ENCODE measurements at places on chromosomes 16 and 17. TPM values are rescaled to one million over a fixed set of nuclear protein-coding genes. Genes with fewer than 3 reads are reported as not detected.

DNA sequence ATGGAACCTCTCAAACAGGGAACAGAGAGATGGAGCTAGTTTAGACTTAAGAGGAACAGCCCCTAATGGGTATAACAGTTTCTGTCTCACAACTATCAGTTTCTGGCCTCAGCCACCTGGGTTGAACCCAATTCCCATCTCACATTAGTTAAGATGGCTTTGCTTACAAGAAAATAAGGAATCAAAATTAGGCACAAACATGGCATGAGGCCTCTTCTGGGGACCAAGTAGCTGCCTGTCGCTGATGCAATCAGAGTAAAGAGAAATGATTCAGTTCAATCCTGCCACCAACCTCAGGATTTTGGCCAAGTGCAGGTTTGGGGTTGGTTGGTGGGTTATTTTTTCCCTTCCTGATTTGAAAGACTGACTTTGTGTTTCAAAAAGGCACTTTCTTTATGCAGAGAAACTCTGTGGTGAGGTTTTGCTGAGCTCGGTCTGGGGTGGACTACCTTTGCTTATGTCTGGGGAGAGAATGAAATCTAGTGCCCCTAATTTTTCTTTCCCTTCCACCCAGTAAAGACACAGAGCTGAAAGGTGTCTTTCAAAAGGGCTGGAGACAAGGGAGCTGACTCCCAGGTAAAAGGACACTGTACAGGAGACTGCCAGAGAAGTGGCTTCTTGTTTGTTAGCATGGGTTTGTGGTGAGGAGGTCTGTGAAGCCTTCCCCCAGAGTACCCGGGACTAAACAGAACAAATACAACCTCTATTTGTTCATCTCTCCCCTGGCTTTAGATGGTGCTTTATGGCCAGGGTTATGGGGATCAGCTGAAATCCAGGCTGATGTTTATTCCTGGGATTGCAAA is 44.8 kb upstream of the NFAT5 start:
- H3K4me3 ChIP-seq, result no peak overlapping the region
- no peaks in the 10 kb centered on the region for H3K36me3 ChIP-seq
- no peak for DNase-seq
- H3K27ac ChIP-seq, result no peak overlapping the region

GRCh38 chr16:84459941-84460405 is 44.5 kb downstream of the MEAK7 start:
- no peaks in the 10 kb centered on the region for H3K27me3 ChIP-seq
- H3K36me3 ChIP-seq, result no peaks in the 10 kb centered on the region
- no peak for DNase-seq
- no peaks in the 10 kb centered on the region for H3K4me1 ChIP-seq

GRCh38 chr16:75909746-75910145 is 183.5 kb upstream of the CPHXL start:
- DNase-seq, result no peak
- no peak overlapping the region for H3K4me3 ChIP-seq
- H3K36me3 ChIP-seq, result no peaks in the 10 kb centered on the region
- no peaks in the 10 kb centered on the region for H3K4me1 ChIP-seq
- H3K27me3 ChIP-seq, result no peaks in the 10 kb centered on the region

The MT4 gene
- total RNA-seq, result not detected

- H3K36me3 ChIP-seq, result no peaks in the 10 kb centered on the region
- no peak for DNase-seq
- H3K4me3 ChIP-seq, result no peak overlapping the region
Observed at GRCh38 chr17:49725452-49726130, 17.8 kb upstream of the SLC35B1 start.

The ADCY7 gene
- 3.1 TPM for total RNA-seq

The SLC2A4 gene
- 257 TPM for total RNA-seq

- H3K4me3 ChIP-seq, result no peak overlapping the region
- H3K4me1 ChIP-seq, result no peaks in the 10 kb centered on the region
- H3K36me3 ChIP-seq, result no peaks in the 10 kb centered on the region
- no peaks in the 10 kb centered on the region for H3K27me3 ChIP-seq
Observed at GRCh38 chr17:34913001-34913400, 48.3 kb downstream of the CCT6B start.

GRCh38 chr16:19210968-19211367 is 42.9 kb downstream of the SYT17 start:
- DNase-seq, result no peak
- no peaks in the 10 kb centered on the region for H3K36me3 ChIP-seq
- H3K27ac ChIP-seq, result no peak overlapping the region
- no peaks in the 10 kb centered on the region for H3K27me3 ChIP-seq

The ADAP2 gene
- total RNA-seq, result 3.4 TPM

DNA sequence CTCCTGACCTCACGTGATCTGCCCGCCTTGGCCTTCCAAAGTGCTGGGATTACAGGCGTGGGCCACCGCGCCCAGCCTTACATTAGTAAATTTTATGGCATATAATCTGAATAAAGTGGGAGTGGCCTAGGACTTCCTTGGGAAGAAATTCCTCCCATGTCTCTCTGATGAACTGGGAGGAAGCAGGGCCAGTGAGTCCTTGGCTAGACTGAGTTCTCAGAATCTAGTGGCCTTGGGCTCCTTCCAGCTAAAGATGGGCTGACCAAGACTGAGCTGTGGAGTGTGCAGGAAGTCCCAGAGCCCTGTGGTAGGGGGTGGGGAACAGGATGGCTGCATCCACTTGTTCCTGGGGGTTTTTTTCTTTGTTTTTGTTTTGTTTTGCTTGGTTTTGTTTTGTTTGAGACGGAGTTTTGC is 10.0 kb upstream of the NAGLU start:
- H3K27ac ChIP-seq, result peak overlapping the region; percentile 84
- peaks cover 45% of the 10 kb centered on the region for H3K4me1 ChIP-seq
- DNase-seq, result no peak
- H3K36me3 ChIP-seq, result peaks cover 27% of the 10 kb centered on the region
- H3K27me3 ChIP-seq, result no peaks in the 10 kb centered on the region

The MEIOC gene
- not detected for total RNA-seq

GRCh38 chr16:73371584-73372319 is 323.8 kb upstream of the ZFHX3 start:
- H3K36me3 ChIP-seq, result no peaks in the 10 kb centered on the region
- H3K27ac ChIP-seq, result no peak overlapping the region

The B9D1 gene
- 8.7 TPM for total RNA-seq

The STUB1 gene
- total RNA-seq, result 110 TPM

DNA sequence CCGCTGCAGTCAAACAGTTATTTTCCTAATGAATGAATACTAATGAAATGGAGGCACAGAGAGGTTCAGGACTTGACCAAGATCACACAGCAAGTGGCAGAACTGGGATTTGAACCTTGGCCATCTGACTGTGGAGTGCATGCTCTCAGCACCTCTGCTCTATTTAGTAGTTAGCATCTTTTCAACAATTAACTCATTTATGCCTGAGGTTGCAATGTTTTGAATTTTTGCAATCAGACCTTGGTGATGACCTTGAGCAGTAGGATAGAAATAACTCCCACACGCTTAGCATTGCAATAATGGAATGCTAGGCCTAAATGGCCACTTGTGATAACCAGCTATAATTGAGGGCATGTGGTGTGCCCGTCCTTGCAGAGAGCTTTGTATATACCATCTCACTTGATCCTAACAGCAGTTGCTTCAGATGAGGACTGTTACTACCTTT is 31.0 kb downstream of the NAGPA start:
- H3K4me3 ChIP-seq, result no peak overlapping the region
- no peak for DNase-seq
- no peaks in the 10 kb centered on the region for H3K36me3 ChIP-seq
- no peaks in the 10 kb centered on the region for H3K27me3 ChIP-seq
- H3K27ac ChIP-seq, result no peak overlapping the region
- H3K4me1 ChIP-seq, result no peaks in the 10 kb centered on the region

The SCNN1G gene
- not detected for total RNA-seq

The MPP2 gene
- 1.6 TPM for total RNA-seq

GRCh38 chr17:3157218-3157617 is 29.9 kb upstream of the OR1G1 start:
- H3K27me3 ChIP-seq, result no peaks in the 10 kb centered on the region
- no peak overlapping the region for H3K4me3 ChIP-seq
- H3K27ac ChIP-seq, result no peak overlapping the region
- H3K36me3 ChIP-seq, result no peaks in the 10 kb centered on the region
- H3K4me1 ChIP-seq, result no peaks in the 10 kb centered on the region

DNA sequence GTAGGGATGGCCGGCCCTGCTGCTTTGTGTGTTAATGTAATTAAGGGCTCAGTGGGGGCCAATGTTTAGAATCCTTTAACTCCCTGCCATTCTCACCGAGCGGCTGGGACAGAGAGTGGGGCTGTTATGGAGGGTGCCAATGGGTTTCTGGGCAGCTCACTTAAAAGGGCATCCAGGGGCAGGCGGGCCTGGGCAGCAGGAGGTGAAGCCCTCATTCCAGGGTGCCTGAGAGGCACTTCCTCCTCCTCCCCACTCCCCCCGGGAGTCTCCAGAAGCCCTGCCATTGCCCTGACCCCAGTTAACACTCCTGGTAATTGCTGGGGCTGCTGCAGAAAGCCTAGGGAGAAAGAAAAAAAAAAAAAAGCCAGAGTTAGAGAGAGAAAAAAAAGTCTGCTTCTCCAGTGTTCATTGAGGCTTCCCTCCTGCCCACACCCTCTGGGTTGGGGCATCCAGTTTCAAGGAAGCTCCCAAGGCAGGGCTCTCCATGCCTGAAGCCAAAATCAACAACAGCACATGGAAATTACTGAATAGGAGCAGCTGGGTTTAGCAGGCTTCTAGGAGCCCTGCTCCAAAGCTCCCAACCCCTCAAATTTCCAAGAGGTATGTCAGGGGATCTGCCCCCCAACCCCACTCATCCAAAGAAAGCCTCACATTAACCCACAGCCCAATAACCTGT is 28.0 kb downstream of the CUEDC1 start:
- peaks cover 76% of the 10 kb centered on the region for H3K4me1 ChIP-seq
- H3K27me3 ChIP-seq, result no peaks in the 10 kb centered on the region
- H3K27ac ChIP-seq, result peak overlapping the region; percentile 73

DNA sequence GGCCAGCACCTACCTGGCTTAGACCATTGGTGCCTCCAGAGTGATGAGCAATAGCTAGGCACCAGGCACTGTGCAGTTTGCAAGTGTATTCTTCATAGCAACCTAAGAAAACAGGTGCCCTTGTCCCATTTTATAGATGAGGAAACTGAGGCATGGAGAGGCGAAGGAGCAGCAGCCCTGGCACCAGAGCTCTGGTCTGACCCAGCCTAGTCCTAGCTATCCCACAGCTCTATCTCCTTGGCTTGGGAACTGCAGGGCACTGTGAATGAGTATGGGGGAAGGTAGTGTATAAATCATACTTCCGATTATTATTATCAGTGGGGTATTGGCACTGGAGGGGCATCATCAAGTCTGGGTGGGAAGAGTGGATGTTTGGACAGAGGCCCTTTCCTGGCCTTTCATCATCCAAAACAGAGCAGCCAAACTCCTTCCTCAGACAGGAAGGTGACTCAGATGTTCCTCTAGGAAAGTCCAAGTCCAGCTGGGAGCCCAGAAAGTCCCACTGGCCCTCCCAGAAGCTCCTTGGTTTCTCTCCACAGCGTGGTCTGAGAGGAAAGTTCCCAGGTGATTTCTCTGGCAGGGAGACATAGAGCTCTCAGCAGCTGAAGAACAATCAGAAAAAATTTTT is 32.0 kb upstream of the PLLP start:
- no peaks in the 10 kb centered on the region for H3K27me3 ChIP-seq
- peak; percentile 28 for DNase-seq

GRCh38 chr16:19108409-19109287 is 5.1 kb upstream of the ITPRIPL2 start:
- H3K27me3 ChIP-seq, result no peaks in the 10 kb centered on the region
- H3K36me3 ChIP-seq, result no peaks in the 10 kb centered on the region
- no peak overlapping the region for H3K27ac ChIP-seq
- no peak for DNase-seq

- no peaks in the 10 kb centered on the region for H3K36me3 ChIP-seq
- no peak for DNase-seq
- H3K4me1 ChIP-seq, result no peaks in the 10 kb centered on the region
- H3K4me3 ChIP-seq, result no peak overlapping the region
- peaks cover 4% of the 10 kb centered on the region for H3K27me3 ChIP-seq
- H3K27ac ChIP-seq, result no peak overlapping the region
Observed at GRCh38 chr16:27951489-27952120, 111.9 kb downstream of the GSG1L start.

The ARL6IP1 gene
- total RNA-seq, result 15.5 TPM

GRCh38 chr16:75319513-75320411 is 68.3 kb upstream of the BCAR1 start:
- H3K4me3 ChIP-seq, result no peak overlapping the region
- no peaks in the 10 kb centered on the region for H3K36me3 ChIP-seq
- no peaks in the 10 kb centered on the region for H3K4me1 ChIP-seq

The UNK gene
- total RNA-seq, result 11.6 TPM

GRCh38 chr17:3914312-3914670 is 2.0 kb downstream of the P2RX1 start:
- H3K4me1 ChIP-seq, result peaks cover 4% of the 10 kb centered on the region
- no peaks in the 10 kb centered on the region for H3K27me3 ChIP-seq
- no peak overlapping the region for H3K27ac ChIP-seq

DNA sequence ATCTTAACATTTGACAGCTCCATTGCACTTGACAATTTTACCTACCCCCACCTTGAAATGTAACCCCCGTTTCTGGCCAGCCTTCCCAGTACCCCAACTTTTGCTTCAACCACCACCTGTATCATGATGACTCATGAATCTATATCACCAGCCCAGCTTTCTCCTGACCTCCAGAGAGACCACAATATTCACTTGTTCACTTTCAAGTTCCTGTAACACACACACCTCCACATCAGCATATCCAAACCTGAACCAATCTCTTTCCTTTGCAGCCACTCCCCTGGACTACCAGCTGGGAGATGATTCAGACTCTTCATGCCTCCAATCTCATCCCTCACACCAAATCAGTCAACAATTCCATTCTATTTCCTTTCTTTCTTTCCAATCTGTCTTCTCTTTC is 8.0 kb downstream of the SMG6 start:
- peaks cover 5% of the 10 kb centered on the region for H3K36me3 ChIP-seq
- no peak overlapping the region for H3K4me3 ChIP-seq
- H3K27ac ChIP-seq, result no peak overlapping the region
- DNase-seq, result no peak
- peaks cover 6% of the 10 kb centered on the region for H3K4me1 ChIP-seq

GRCh38 chr17:65271296-65271695 is 134.1 kb downstream of the RGS9 start:
- H3K27me3 ChIP-seq, result peaks cover 2% of the 10 kb centered on the region
- H3K4me3 ChIP-seq, result no peak overlapping the region
- no peaks in the 10 kb centered on the region for H3K36me3 ChIP-seq
- DNase-seq, result no peak
- H3K4me1 ChIP-seq, result no peaks in the 10 kb centered on the region

GRCh38 chr17:37787055-37787757 is 42.3 kb upstream of the HNF1B start:
- no peak overlapping the region for H3K27ac ChIP-seq
- H3K27me3 ChIP-seq, result peaks cover 6% of the 10 kb centered on the region
- H3K36me3 ChIP-seq, result no peaks in the 10 kb centered on the region
- H3K4me3 ChIP-seq, result no peak overlapping the region

The CLEC10A gene
- total RNA-seq, result 2.0 TPM

DNA sequence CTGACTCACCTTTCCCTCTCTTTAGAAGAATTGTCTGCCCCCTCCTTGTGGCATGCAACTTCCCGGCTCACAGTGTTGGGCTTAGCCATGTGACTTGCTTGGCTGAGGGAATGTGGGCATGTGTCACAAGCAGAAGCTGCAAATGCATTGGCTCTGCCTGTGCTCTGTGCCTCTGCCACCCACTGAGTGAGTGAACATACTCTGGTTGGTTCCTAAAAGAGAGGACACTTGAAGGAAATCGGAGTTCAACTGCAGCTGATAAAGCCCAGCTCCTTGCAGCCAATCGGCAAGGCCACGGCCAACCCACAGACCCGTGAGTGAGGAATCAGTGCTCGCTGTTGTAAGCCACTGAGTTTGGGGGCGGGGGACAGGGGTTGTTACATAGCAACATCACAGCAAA is 10.9 kb upstream of the GINS2 start:
- no peak for DNase-seq
- H3K27me3 ChIP-seq, result no peaks in the 10 kb centered on the region
- no peak overlapping the region for H3K27ac ChIP-seq
- H3K4me1 ChIP-seq, result no peaks in the 10 kb centered on the region
